ENCODE measurements at places on chromosomes 1 and 21.

- DNase-seq: no peak
These were observed 96.1 kb downstream of the SLC35F3 start for GRCh38 chr1:234000557-234001041.

DNA sequence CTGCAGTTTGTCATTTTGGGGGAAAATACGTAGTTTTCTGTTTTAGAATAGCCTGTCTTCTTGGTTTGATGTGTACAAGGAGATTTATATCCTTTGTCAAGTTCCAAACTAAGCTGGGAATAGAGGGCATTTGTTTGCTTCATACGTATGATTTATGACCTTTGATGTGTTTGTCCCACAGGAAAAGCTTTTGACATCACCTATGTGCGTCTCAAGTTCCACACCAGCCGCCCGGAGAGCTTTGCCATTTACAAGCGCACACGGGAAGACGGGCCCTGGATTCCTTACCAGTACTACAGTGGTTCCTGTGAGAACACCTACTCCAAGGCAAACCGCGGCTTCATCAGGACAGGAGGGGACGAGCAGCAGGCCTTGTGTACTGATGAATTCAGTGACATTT lies 79.9 kb downstream of the LAMC1 start:
- no peak for DNase-seq

DNA sequence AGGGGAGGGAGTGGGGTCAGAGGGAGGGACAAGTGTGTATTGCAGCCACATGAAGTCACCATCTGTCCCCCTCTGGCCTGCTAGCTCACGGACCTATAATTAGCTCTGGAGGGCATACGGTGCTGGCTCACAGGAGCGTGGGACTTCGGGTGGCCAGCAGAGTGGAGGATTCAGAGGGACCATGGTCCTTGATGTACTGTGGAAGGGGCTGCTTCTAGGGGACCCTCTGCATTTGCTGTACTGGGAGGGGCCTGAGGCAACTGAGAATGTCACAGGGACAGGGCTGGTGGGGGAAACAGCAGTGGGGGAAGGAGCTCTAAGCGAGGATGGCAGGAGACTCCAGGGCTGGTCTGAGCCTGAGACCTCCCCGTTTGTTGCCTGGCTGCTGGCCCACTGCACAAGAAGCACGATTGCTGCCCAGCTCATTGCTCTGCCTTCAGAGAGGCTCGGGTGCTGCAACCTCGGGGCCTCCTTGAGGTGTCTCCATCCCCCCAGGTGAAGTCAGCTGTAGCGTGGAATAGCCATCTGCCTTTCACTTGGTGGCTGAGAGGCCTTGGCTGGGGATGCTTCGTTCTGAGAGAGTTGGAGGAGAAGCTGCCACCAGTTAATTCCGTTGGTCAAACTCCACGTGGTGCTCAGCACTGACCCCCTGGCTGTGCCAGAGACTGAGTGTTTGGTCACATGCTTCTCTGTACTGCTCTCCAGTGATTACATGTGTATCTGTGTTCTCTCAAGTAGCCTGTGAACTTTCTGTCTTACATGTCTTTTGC lies 2.7 kb downstream of the PPFIA4 start:
- peak; percentile 27 for DNase-seq

GRCh38 chr1:55314740-55315139 lies 99.6 kb upstream of the USP24 start:
- DNase-seq: no peak

- no peak for DNase-seq
These were observed 6.8 kb downstream of the PKNOX1 start for GRCh38 chr21:42981214-42981523.

DNA sequence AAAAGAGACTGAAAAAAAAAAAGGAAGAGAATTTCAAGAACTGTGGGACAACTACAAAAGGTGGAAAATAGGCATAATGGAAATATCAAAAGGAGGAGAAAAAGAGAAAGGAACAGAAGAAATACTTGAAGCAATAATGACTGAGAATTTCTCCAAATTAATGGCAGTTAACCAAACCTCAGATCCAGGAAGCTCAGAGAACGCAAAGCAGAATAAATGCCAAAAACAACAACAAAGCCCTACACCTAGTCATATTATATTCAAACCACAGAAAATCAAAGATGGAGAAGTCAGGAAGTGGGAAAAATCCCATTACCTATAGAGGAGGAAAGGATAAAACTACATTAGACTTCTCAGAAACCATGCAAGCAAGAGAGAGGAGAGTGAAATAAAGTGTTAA lies 20.7 kb upstream of the AHCYL1 start:
- DNase-seq: no peak

- DNase-seq: no peak
These were observed 56.9 kb downstream of the LPAR3 start for GRCh38 chr1:84836145-84836544.

- no peak for DNase-seq
These were observed 261.2 kb downstream of the S1PR1 start for GRCh38 chr1:101497881-101498559.

DNA sequence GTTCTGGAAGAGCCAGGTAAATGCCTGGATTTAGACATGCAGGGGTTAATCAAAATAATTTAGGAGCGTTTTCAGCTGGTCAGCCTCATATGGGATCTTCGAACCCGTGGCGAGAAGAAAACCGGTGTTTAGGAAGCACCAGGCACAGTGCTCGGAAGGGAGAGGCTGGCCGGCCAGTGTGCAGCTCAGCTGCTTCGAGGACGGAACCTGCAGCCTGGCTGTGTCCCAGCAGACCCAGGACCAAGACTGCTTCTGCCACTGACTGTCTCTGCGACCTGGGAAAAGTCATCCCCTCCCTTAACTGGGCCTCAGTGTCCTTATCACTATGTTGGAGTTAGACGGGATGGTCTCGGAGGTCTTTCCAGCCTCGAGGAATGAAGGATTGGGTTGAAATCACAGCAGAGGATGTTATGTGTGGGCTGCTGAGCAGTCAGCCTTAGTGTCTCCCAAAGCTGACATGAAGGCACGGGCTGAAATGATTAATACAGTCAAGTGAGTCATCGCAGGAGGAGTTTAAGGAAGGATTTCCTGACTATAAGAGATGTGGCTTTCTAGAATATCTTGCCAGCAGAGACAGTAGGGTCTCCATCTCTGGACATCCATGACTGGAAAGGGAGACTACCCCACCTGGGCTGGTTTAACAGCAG lies 20.8 kb downstream of the PPFIA4 start:
- no peak for DNase-seq

DNA sequence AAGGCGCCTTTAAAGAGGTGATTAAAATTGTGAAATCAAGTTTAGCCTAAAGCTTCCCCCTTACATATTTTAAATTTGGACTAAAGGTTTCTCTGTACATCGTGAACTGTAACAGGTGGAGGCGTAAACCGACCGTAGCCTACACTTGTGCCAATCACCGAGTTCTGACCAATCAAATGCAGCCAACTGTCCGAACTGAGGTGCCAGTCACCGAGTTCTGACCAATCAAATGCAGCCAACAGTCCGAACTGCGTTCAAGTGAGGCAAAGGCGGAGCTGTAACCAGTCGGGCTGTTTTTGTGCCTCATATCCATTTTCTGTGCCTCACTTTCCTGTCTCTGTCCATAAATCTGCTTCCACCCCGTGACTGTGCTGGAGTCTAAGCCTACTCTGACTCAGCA lies 7.4 kb downstream of the TFF1 start:
- DNase-seq: no peak

- DNase-seq: no peak
These were observed 12.3 kb upstream of the RIMKLA start for GRCh38 chr1:42368096-42368795.

- DNase-seq: peak; percentile 81
These were observed 36.3 kb upstream of the IL10 start for GRCh38 chr1:206808615-206809014.

GRCh38 chr1:153779781-153780541 lies 4.8 kb downstream of the SLC27A3 start:
- DNase-seq: no peak

DNA sequence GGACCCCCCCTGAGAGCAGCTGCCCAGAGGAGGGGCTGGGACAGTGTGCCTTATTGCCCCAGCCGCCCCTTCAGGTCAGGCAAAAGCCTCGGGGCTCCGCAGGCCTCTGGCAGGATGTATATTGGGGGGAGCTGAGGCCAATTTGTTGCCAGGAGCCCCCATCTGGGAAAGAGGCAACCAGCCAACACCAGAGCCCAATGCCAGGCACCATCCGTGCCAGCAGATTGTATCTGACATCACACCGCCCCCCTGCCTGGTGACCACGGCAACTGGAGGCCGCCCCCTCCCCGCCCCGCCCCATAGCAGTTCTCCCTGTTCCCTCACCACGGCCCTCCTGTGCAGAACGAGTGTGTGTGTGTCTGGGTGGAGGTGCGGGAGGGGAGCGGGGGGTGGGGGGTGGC lies 3.6 kb upstream of the PLEKHG5 start:
- peak; percentile 55 for DNase-seq

DNA sequence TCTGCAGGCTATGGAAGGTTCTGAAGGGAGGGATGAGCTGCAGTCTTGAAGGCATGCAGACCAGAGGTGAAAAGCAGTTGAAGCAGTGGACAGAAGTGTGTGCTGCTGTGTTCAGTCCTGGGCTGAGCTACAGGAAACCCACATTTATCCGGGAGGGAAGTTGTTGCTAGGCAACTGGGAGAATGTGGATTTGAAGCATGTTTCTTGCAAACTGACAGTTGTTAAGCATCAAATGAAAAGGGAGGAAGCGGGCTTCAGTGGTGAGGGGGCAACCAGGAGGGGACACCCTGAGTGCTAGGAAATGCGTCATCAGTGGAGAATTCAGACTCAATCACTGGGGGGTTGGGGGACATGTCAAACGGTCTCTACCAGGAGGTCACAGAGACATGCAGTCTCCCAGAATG lies 28.7 kb downstream of the ABCA4 start:
- DNase-seq: no peak

GRCh38 chr1:233064988-233065387 lies 114.6 kb downstream of the NTPCR start:
- no peak for DNase-seq

DNA sequence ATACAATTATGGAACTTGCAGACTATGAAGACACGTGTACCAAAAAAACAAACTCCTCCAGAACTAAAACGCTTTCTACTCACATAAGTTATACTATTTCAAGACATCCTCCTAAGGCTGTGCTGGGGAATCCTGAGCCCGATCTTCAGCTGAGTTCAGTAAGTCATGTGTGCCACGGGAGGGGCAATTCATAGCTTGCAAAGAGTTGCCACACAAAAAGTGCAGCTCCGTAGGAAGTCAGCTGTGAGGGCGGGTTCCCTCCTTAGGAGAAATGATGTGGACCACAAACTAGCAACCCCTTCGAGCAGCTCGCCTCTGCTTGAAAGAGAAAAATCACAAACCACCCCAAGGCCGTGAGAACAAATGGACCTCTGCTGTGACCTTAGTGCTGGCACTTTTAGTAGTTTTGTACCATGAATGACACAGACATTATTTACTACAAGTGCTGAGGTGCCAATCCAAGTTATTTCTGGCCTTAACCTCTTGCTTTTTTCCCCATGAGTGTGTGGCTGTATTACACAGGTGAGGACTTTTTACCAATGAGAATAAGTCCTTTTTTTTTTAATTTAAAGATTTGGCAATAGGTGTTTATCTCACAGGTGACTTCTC lies 35.8 kb upstream of the TRIM67 start:
- DNase-seq: no peak

GRCh38 chr1:202282596-202283283 lies 59.0 kb downstream of the UBE2T start:
- no peak for DNase-seq

Measured in CD4-positive, alpha-beta T cell (primary cell).